Ascending aorta (tissue), 2 donors: ENCODE measurements at places on chromosomes 7 and 10. TPM values are rescaled to one million over a fixed set of nuclear protein-coding genes. Genes with fewer than 3 reads are reported as not detected.

Gene AEBP1
- total RNA-seq = 1,349 TPM

Gene UTF1
- total RNA-seq = not detected

DNA sequence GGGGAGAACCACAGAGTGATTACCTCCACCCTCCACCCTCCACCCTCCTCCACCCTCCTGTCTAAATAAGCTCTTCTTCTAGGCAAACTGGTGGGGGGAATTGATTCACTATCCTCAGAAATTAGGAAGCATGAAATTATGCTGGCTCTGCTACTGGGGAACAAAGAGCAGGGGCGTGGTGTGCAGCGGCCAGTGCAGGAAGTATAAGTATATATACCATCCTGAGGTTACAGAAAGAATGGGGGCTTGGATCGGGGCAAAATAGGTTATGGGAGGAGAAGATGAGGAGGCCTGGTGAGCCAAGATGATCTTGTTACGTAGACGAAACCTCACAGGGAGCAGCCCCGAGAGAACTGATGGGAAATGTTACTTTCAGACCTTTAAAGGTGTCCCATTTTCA, 49.1 kb downstream of the SYPL1 start:
- peak; percentile 28 for DNase-seq

Gene OR2A42
- total RNA-seq = not detected

Gene OAT
- total RNA-seq = 48.2 TPM

- DNase-seq = no peak
Measured at GRCh38 chr10:125521721-125522680, 161.0 kb downstream of the TEX36 start.
